RWPE2 (cell line): ENCODE measurements at places on chromosomes 7 and 10.

GRCh38 chr7:93364806-93365205 lies 132.6 kb downstream of the VPS50 start:
- H3K4me1 ChIP-seq = no peaks in the 10 kb centered on the region
- H3K4me3 ChIP-seq = no peak overlapping the region
- H3K27me3 ChIP-seq = no peaks in the 10 kb centered on the region
- DNase-seq = no peak

GRCh38 chr7:29163854-29164253 lies 17.5 kb upstream of the CPVL start:
- H3K4me1 ChIP-seq = no peaks in the 10 kb centered on the region
- H3K4me3 ChIP-seq = no peak overlapping the region
- H3K36me3 ChIP-seq = no peaks in the 10 kb centered on the region
- H3K27ac ChIP-seq = no peak overlapping the region

DNA sequence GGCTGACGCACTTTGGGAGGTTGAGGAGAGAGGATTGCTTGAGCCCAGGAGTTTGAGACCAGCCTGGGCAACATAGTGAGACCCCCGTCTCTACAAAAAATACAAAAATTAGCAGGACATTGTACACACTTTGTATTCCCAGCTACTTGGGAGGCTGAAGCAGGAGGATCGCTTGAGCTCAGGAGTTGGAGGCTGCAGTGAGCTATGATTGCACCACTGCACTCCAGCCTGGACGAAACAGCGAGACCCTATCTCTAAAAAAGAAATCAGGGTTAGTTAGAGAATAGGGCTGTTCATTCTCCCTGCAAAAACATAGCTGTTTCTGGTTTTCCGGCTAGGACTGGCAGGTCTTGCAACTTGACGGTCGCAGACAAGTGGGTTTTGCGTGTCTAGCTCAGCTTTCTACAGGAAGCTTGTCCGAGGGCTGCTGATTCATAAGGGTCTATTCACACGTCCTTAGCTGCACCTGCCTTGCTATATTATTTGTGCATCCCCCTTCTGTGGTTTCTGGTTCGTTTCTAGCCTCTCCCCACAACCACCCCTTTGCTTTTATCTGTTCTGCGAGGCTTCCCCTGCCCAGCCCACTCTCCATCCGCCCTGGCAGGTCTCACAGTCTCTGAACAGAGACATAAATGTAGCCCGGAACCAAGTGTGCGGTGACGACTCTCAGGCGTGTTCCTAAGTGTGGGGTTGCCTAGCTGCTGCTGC lies 10.7 kb downstream of the AMZ1 start:
- H3K27ac ChIP-seq = no peak overlapping the region
- H3K4me1 ChIP-seq = no peaks in the 10 kb centered on the region
- no peak overlapping the region for H3K4me3 ChIP-seq

DNA sequence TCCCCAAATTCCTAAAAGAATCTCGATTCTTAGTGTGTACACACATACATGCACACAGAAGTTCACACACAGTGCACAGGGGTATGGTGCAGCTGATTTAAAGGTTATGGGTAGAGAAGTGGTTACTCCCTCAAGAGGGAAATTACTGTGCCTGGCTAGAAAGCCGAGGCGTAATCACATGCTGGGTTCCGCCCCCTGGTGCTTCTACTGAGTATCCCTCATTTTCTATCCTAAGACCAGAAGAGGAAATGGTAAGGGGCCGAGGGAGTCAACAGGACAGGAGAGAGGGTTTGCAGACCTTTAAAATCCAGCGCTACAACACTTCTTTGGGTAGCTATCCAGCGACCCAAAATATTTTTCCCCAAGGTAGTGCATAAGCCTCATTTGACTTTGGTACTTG lies 147.3 kb upstream of the TMEM196 start:
- no peak overlapping the region for H3K4me3 ChIP-seq
- H3K27ac ChIP-seq = no peak overlapping the region
- DNase-seq = no peak
- H3K4me1 ChIP-seq = peaks cover 17% of the 10 kb centered on the region
- no peaks in the 10 kb centered on the region for H3K27me3 ChIP-seq

- H3K36me3 ChIP-seq = no peaks in the 10 kb centered on the region
- H3K4me1 ChIP-seq = no peaks in the 10 kb centered on the region
- no peaks in the 10 kb centered on the region for H3K27me3 ChIP-seq
Measured at GRCh38 chr10:131569851-131570715, 258.6 kb upstream of the TCERG1L start.

- no peaks in the 10 kb centered on the region for H3K27me3 ChIP-seq
- peaks cover 12% of the 10 kb centered on the region for H3K4me1 ChIP-seq
- no peak for DNase-seq
- H3K36me3 ChIP-seq = no peaks in the 10 kb centered on the region
Measured at GRCh38 chr7:26704786-26705185, 159.6 kb downstream of the SKAP2 start.

DNA sequence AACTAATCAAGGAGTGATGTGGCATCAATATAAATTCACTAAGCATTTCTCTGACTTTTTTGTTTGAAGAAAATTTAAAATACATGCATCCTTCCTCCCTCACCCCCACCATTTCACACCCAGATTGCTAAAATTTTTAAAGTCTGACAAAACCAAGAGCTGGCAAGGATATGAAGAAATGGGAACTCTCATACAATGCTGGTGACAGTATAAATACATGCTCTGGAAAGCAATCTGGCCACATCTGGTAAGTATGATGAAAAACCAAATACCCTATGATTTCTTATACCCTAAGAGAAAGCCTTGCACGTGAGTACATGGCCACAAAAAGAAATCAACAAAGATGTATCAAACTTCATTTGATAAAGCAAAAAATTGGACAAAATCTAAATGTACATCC lies 31.2 kb downstream of the P4HA1 start:
- peaks cover 4% of the 10 kb centered on the region for H3K4me1 ChIP-seq
- H3K4me3 ChIP-seq = no peak overlapping the region

GRCh38 chr7:128041203-128041602 lies 10.0 kb upstream of the LRRC4 start:
- no peak overlapping the region for H3K27ac ChIP-seq
- no peak overlapping the region for H3K4me3 ChIP-seq
- peaks cover 6% of the 10 kb centered on the region; the same call in 1 of the 2 replicates for H3K36me3 ChIP-seq
- no peak for DNase-seq
- peaks cover 11% of the 10 kb centered on the region for H3K4me1 ChIP-seq

DNA sequence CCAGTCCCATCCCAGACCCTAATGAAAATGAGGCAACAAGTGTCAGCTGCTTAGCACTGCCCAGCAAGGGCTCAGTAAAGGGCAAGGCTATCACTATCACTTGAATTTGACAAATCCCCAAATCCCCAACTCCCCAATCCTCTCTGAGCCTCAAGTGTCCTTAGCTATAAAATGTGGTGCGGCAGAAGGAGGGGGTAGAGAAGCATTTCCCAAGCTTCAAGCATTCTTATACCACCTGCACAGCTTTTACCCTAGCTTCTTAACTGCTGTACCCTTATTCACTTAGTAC lies 41.6 kb downstream of the XPNPEP1 start:
- no peaks in the 10 kb centered on the region for H3K4me1 ChIP-seq
- no peak overlapping the region for H3K27ac ChIP-seq
- peaks cover 73% of the 10 kb centered on the region for H3K36me3 ChIP-seq
- no peak for DNase-seq

DNA sequence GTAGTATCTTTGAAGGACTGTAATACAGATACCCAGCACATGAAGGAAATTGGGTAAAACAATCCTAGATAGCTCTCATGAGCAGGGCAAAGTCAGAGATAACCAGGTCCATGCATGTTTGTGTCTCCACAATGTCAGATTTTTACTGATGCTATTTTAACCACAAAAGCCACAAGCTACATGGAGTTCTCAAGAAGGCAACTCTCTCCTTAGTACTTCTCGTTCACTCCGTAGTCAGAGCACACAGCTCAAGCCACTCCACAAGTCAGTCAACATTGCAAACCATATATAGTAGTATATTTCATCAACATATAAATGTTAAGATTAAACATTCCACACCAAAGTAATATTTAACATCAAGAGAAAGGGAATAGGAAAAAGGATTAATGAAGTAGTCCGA lies 98.0 kb upstream of the PIK3CG start:
- H3K27me3 ChIP-seq = no peaks in the 10 kb centered on the region
- H3K27ac ChIP-seq = no peak overlapping the region
- DNase-seq = no peak
- no peak overlapping the region for H3K4me3 ChIP-seq
- no peaks in the 10 kb centered on the region for H3K36me3 ChIP-seq

DNA sequence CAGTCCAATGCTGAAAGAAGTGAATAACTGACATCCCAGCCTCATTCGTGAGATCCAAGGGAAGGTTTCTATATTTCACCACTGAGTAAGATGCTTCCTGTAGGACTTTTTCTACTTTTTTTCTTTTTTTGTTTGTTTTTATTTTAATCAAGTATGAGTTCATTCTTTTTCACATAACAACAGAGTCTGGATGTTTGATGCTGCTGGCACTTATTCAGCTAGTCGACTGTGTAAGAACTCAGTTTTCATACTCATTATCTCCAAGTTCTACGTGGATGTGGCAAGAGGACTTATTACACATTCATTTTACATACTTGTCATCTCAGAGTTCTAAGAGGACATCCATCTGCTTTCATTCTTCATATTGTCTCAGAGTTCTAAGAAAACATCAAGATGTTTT lies 86.9 kb downstream of the CPXM2 start:
- no peaks in the 10 kb centered on the region for H3K27me3 ChIP-seq
- DNase-seq = no peak
- no peak overlapping the region for H3K4me3 ChIP-seq
- no peak overlapping the region for H3K27ac ChIP-seq
- H3K36me3 ChIP-seq = no peaks in the 10 kb centered on the region

DNA sequence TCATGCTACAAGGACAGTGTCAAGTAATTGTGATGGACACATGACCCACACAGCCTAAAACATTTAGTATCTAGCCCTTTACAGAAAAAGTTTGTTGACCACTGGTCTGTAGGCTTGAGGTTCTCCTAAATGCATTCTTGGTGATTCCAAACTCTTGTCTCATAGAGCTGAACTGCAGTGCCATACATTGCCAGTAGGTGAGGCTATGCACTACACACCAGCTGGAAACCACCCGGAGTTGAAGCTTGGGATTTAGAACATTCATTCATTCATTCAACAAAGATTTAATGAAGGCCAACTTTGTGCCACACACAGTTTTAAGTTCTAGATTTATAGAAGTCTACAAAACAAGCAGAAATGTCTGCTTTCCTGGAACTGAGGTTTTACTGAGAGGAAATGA lies 77.3 kb upstream of the TCF7L2 start:
- H3K36me3 ChIP-seq = no peaks in the 10 kb centered on the region
- H3K27ac ChIP-seq = no peak overlapping the region
- no peaks in the 10 kb centered on the region for H3K27me3 ChIP-seq

GRCh38 chr10:46556515-46557318 lies at the start of gene GPRIN2:
Gene GPRIN2 (minus strand): TSS chr10:46556658. CDS start chr10:46550736, 5,922 bp downstream.
- H3K27ac ChIP-seq = no peak within 1 kb of the TSS
- peak; percentile 79 for DNase-seq
- H3K36me3 ChIP-seq = no peaks in the 10 kb centered on the region
- peaks cover 4% of the 10 kb centered on the region for H3K27me3 ChIP-seq
- H3K4me3 ChIP-seq = peak within 1 kb of the TSS; percentile 55

GRCh38 chr10:110612087-110612486 lies 32.0 kb upstream of the RBM20 start:
- H3K4me1 ChIP-seq = peaks cover 6% of the 10 kb centered on the region
- H3K27ac ChIP-seq = no peak overlapping the region
- no peak overlapping the region for H3K4me3 ChIP-seq
- H3K27me3 ChIP-seq = no peaks in the 10 kb centered on the region
- peaks cover 4% of the 10 kb centered on the region; the same call in 1 of the 2 replicates for H3K36me3 ChIP-seq

- no peak for DNase-seq
- H3K36me3 ChIP-seq = no peaks in the 10 kb centered on the region
- H3K4me3 ChIP-seq = no peak overlapping the region
- peaks cover 22% of the 10 kb centered on the region for H3K4me1 ChIP-seq
Measured at GRCh38 chr7:81680120-81680519, 89.7 kb downstream of the HGF start.

- H3K27me3 ChIP-seq = no peaks in the 10 kb centered on the region
- H3K4me1 ChIP-seq = no peaks in the 10 kb centered on the region
- H3K4me3 ChIP-seq = no peak overlapping the region
- no peaks in the 10 kb centered on the region for H3K36me3 ChIP-seq
Measured at GRCh38 chr7:94015538-94015937, 11.4 kb upstream of the BET1 start.

- H3K4me3 ChIP-seq = no peak overlapping the region
- no peak for DNase-seq
- no peaks in the 10 kb centered on the region for H3K36me3 ChIP-seq
- no peak overlapping the region for H3K27ac ChIP-seq
Measured at GRCh38 chr7:81932936-81933335, 163.1 kb upstream of the HGF start.

GRCh38 chr7:2251381-2251780 lies 9.4 kb downstream of the NUDT1 start:
- no peak overlapping the region for H3K27ac ChIP-seq
- peaks cover 9% of the 10 kb centered on the region for H3K4me1 ChIP-seq
- no peak for DNase-seq
- H3K36me3 ChIP-seq = no peaks in the 10 kb centered on the region

GRCh38 chr10:42984035-42984610 lies 92.7 kb upstream of the RET start:
- H3K4me1 ChIP-seq = no peaks in the 10 kb centered on the region
- H3K27me3 ChIP-seq = no peaks in the 10 kb centered on the region
- no peaks in the 10 kb centered on the region for H3K36me3 ChIP-seq
